ENCODE measurements at places on chromosomes 1 and 21.

GRCh38 chr1:60891765-60892164, 190.6 kb upstream of the NFIA start:
- DNase-seq, result no peak

DNA sequence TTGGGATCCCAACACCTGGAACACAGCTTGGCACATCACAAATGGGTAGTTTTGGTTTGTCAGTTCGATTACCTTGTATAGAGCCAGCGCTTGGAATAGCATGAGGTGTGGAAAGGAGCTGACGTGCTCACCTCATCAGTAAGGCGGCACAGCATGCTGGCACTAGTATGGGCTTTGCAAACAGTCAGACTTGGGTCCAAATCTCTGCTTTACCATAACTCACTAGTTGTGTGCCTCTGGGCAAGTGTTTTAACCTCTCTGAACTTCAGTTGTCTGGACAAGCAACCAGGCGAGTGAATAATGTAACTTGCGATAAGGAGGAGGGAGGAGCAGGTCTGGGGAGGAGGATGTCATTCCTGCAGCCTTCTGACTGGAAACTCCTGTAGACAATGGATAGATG, 26.3 kb upstream of the NEK2 start:
- no peak for DNase-seq

GRCh38 chr1:110718452-110718851, 43.7 kb upstream of the KCNA3 start:
- DNase-seq, result no peak

- no peak for DNase-seq
Observed at GRCh38 chr1:20355828-20356735, 65.4 kb downstream of the VWA5B1 start.

DNA sequence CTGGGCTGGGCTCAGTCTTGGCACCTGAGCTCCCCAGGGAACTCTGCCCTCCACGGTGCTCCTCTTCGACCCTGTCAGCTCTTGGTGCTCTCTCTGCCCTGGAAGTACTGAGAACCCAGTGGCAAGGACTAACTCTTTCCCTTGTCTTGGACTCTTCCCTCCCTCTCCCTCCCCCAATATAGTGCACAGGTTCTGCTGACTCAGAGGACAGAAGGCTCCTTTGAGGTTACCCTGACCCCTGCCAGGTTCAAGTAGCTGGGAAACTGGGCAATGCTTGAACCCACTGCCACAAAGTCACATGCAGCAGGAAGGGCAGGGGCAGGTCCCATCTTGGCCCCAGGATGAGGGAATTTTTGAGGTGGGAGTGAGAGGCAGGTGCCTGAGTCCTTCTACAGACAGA, 20.3 kb downstream of the KCNQ4 start:
- no peak for DNase-seq
